Stimulated activated CD4-positive, alpha-beta T cell treated with anti-CD3 and anti-CD28 coated beads, Interleukin-4, amount 100 ng/mL, for 1 hour (primary cell): ENCODE measurements at places on chromosomes 1 and 21.

- no peak for DNase-seq
These were observed 160.7 kb upstream of the KLHDC7A start for GRCh38 chr1:18320051-18320450.

DNA sequence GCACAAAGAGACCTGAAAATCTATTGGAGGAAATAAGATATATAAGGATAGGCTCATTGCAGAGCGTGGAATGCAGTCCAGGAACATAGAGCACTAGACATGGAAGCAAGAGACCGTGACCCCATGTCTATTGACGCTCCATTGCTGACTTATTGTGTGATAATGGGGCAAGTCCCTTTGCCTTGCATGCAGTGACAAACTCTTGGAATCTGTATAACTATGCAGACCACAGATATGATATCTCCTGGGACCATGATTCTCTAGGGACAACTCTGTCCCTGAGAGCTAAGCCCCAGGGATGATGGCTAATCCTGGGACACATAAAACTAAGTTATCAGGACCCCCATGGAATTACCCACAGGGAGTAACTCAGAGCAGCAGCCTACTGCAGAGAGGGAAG, 73.1 kb upstream of the PRDX6 start:
- no peak for DNase-seq

DNA sequence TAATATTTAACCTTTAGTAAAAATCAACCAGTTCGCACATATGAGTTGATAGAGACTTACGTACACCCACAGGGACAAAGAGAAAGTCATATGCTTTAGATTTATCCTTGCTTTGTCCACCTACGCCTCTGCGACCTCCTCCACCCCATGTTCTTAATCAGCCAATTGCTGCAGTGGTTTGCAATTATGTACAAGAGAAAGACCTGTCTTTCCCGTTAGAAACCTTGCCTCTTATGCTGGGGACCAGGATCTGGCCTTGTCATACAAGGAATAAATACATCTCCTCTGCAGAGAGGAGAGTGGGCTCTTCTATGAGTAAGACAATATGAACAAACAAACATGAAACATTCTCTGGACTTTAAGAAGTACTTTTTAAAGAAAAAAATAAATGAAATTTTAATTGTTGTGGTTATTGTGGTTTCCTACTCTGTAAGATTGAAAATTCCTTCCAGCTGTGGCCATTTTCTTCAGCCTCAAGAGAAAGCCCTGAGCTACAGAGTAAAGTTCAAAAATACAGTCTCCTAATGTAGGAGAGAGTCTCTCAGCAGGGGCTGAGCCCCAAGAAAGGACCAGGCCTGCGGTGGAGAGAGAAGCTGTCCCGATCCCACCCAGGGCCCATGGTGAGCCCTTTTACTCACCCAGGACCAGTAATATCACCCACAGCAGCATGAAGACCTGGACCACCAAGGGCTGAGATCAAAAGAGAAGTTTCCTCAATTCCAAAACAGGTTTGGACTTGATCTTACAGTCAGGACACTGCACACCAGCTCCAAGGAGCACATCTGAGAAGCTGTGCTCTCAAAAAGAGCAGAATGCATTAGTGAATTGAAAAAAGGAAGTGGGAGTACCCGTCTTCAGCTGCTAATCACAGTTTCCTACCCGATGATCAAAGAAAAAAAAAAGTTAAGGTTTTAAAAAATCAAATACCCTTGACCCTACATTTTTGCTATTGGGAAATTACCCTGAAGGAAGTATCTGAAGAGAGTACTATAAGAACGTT, at the start of gene FCRL5:
Gene FCRL5, minus strand, starts transcription at position 822 of the 1,000 bp plus-strand sequence. Its CDS starts 153 bp downstream, at position 669.
- DNase-seq, result no peak

GRCh38 chr1:166485620-166486019, 318.8 kb upstream of the FAM78B start:
- DNase-seq, result no peak

- no peak for DNase-seq
These were observed 101.4 kb downstream of the TEX35 start for GRCh38 chr1:178614286-178614685.

GRCh38 chr1:66933887-66934700, 9.3 kb downstream of the MIER1 start:
- no peak for DNase-seq

DNA sequence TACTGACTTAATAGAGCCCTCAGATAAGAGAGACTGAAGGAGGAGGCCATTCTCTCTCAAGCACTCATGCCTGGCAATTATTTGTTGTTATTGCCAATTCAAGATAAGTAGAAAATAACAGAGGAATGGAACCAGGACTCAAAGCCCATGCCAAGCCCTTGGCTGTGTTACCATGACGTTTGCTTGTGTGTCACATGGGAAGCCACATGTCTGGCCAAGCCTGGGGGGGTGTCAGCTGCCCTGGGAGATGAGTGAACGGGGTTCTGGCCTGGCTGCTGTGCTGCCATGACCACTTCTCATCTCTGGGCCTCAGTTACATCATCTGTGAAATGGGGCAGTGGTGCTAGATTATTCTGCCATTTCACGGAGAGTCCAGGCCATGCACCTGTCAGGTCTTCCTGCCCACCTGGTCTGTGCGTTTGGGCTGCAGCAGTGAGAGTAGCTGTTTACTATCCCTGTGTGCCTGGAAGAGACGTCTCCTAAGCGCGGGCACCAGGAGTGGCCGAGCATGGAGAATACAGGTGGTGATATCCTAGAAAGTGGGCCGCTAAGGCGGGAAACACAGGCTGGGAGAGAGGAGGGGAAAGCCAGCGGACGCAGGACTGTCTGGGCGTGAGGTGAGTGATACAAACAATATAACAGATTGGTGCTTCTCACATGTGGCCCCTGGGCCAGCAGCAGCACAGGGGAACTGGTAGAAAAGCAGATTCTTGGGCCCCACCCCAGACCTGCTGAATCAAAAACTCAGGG, 67.8 kb downstream of the MAN1C1 start:
- no peak for DNase-seq

- no peak for DNase-seq
These were observed 382.0 kb upstream of the PROX1 start for GRCh38 chr1:213605732-213606131.

DNA sequence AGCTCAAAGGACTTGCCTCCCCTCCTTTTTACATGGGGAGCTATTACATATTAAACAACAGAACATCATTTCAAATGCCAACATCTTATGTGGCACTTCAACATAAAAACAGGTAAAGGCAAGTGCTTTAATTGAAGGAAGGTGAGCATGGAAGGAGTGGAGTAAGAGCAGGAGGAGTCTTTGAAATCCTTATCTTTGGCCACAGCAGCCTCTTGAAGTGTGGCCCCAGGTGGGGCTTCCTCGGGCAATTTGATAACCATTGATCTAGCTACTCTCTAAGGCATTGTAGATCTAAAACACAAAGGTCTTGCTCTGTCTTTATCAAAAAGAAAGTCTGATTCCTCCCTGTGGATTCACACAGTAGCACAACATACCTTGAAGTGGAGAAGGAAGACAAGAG, 70.9 kb upstream of the PPP2R5A start:
- DNase-seq, result no peak

- DNase-seq, result no peak
These were observed 151.2 kb downstream of the DHRS3 start for GRCh38 chr1:12466816-12467215.

- no peak for DNase-seq
These were observed 26.3 kb upstream of the PTGFR start for GRCh38 chr1:78464449-78464891.

- no peak for DNase-seq
These were observed 650.3 kb upstream of the NR5A2 start for GRCh38 chr1:199377211-199377610.

DNA sequence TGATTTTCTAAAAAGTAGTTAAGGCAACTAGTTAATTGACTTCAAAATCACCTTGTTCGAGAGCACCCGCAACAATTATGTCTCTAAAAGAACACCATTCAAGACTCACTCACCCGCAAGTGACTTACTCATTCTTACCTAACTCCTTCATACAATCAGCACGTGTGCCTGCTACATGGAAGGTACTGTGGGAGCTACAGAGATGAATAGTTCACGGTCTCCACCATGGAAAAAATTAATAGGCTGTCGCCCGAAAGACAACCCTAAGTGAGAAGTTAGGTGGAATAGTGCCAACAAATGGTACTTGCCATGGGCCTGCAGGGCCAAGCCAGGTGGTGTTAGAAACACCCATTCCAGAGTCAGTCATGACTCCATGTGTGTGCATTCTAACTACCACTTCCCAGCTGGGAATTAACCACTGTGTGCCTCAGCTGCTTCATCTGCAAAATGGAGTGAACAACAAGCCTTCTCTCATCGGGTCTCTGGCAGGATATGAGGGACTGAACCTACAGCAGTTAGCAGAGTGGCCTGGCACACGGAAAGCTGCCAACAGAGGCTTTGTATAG, 7.1 kb downstream of the SSBP3 start:
- DNase-seq, result no peak

GRCh38 chr1:211739671-211740411, 64.4 kb upstream of the NEK2 start:
- no peak for DNase-seq

DNA sequence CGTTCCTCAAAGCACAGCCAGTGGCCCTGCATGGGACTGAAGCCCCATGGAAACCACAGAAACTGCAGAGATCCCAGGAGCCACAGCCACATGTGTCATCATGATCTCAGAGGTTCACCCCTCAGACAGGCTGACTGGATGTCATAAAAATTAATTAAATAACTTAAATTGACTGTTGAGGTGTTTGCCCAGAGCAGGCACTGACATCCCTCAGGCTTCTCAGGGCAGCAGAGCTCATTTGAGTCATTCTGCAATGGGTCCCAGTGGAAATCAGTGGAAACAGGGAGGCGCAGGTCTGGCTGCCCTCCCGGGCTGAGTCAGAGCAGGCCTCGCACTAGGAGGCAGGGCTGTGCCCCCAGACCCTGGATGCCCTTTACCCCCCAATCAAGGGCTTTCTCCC, 135.1 kb downstream of the CDC7 start:
- no peak for DNase-seq

- DNase-seq, result no peak
These were observed 153.2 kb downstream of the LRIG2 start for GRCh38 chr1:113226148-113226547.

GRCh38 chr1:29260531-29260930, 24.2 kb downstream of the PTPRU start:
- DNase-seq, result no peak

DNA sequence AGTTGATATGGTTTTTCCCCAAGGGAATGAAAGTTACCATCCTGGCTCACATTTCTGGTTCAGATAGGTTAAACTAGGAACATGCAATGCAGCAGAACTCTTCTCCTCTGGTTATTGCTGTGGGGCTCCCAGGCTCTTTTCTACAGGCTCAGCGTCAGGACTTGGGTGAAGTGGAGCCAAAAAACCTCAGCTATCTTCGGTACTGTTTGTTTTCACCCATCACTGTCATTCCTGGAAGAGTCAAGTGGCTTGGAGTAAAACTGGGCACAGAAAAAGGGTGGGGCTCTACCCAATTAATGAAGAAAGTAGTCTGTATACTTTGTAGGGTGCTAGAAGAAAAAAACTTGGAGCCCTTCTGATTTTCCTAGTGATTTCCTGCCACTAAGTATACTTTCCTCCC, 9.4 kb downstream of the WNT2B start:
- no peak for DNase-seq

GRCh38 chr21:45636951-45637646, 6.4 kb upstream of the PCBP3 start:
- no peak for DNase-seq

- no peak for DNase-seq
These were observed 24.4 kb downstream of the DIO1 start for GRCh38 chr1:53918343-53918742.

GRCh38 chr1:202809597-202810159, 1.1 kb upstream of the PCAT6 start:
- DNase-seq, result no peak
